Heart left ventricle (tissue), 16 donors: ENCODE measurements at places on chromosomes 1 and 21. TPM values are rescaled to one million over a fixed set of nuclear protein-coding genes. Genes with fewer than 3 reads are reported as not detected.

DNA sequence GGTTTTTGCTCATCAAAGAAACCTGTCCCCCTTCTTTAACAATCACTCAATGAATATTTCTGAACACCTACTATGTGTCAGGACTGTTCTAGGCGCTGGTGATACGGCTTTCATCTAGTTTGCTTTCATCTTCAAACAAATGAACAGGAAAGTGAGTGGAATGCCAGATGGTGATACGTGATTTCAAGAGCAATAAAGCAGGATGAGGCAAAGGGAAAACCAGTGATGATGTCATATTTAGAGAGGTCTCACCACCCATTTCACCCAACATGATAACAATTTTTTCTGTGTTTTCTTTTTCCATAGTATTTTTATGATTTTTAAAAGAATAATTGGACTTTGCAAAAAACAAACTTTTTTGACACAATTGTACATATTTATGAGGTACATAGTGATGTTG, 11.3 kb upstream of the SLC6A17 start:
- DNase-seq: no peak

The OR2T33 gene
- not detected for polyA plus RNA-seq

The EFNA1 gene
- polyA plus RNA-seq: 103 TPM

DNA sequence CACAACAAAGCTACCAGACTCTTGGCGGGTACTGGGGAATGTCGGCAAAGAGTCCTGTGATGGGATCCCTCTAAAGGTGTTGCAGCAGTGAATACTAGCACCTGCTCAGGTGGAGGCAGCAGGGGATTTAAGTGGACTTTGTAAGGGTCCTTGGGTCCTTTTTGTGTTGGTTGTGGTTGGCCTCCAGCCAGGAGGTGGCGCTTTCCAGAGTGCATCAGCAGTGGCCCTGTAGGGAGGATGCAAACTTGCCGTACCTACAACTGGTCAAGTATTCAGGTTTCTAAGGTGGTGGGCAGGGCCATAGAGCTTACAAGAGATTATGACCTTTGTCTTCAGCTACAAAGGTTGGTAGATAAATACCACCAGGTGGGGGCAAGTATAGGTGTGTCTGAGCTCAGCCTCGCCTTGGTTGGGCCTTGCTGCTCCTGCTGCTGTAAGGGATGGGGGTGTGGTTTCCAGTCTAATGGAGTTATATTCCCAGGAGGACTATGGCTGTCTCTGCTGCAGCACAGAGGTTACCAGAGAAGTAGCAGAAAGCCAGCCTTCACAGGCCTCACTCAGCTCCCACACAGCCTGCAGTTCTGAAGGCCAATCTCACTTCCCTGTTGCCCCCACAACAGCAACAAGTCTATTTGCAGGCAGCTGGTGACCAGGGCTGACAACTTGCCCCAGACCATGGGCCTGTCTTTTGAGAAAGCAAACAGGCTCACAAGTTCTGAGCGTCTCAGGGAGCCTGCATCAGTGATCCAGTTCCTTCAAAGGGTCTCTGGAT, 7.3 kb downstream of the OR2M5 start:
- DNase-seq: no peak

DNA sequence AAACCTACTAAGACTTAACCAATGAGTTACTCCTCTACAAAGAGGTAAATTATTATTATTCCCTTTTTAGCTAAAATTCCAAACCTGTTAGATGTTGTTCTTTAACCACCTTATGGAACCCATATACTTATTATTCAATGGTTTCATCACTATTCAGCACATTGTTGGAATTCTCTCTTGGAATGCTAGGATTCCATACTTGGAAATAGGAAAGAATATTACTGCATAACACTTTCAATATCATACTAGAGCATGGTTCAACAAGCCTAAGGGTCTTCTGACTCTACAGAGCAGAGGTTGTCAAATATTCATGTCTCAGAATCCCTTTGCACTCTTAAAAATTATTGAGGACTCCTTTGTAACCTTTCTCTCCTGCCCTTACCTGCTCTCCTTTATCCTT, 69.4 kb downstream of the DEGS1 start:
- no peak for DNase-seq

DNA sequence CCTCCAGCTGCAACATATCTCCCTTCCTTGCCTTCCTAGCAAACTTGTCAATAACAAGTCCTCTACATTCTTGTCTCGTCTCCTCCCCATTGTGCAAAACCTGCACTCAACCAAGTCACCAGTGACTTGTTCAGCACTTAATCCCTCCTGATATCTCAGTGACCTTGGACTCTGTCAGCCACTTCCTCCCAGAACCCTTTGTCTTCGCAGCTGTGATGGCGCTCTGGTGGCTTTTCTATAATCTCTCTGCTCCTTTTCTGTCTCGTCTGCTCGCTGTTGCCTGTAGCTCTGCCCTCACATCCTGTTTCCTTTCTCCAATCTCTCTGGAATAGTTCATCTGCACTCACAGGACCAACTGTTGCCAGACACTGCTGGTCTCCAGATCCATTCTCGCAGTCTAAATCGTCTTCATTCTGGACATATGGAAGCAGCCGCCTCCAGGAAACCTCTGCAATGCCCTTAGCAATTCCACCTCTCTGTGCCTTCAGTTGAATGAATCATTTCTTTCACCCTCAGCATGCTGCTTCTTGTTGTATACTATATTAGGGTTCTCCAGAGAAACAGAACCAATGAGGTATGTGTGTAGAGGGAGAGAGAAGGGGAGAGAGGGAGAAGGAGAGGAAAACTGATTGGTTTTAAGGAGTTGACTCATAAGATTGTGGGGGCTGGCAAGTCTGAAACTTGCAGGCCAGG, 17.4 kb upstream of the IFNAR2 start:
- no peak for DNase-seq
